Stimulated activated CD8-positive, alpha-beta memory T cell treated with anti-CD3 and anti-CD28 coated beads, Interleukin-7, amount 100 ng/mL, for 4 hours (primary cell): ENCODE measurements at places on chromosomes 7 and 10.

DNA sequence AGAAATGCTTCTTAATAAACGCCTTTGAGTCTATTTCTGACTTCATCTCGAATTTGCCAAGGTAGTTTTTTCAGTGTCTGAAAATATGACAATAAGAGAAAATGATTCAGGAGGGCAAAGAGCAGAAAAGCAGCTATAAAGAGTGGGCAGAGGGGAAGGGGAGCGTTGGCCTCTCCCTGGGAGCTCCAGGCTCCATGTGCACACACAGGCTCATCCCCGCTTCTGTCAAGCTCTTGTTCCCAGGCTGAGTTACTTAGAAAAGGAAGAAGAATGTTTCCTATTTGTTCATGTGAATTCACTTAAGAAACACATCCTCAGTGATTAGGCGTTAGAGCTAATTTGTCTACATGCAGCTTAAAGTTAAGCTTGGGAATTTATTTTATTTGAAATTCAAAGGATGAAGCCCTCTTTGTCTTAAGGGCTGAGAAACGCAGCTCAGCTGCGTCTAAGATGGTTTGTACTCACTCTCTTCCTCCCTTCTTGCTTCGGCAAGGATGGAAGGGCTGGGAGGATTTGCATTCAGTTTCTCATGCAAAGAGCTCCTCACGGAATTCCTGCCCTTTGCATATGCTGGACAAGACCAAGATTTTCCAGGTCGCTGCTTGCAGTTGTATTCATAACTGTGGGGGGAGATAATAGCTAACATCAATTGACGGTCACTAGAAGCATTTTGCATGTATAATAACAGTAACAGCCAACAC is 29.0 kb upstream of the ATXN7L1 start:
- DNase-seq = no peak

DNA sequence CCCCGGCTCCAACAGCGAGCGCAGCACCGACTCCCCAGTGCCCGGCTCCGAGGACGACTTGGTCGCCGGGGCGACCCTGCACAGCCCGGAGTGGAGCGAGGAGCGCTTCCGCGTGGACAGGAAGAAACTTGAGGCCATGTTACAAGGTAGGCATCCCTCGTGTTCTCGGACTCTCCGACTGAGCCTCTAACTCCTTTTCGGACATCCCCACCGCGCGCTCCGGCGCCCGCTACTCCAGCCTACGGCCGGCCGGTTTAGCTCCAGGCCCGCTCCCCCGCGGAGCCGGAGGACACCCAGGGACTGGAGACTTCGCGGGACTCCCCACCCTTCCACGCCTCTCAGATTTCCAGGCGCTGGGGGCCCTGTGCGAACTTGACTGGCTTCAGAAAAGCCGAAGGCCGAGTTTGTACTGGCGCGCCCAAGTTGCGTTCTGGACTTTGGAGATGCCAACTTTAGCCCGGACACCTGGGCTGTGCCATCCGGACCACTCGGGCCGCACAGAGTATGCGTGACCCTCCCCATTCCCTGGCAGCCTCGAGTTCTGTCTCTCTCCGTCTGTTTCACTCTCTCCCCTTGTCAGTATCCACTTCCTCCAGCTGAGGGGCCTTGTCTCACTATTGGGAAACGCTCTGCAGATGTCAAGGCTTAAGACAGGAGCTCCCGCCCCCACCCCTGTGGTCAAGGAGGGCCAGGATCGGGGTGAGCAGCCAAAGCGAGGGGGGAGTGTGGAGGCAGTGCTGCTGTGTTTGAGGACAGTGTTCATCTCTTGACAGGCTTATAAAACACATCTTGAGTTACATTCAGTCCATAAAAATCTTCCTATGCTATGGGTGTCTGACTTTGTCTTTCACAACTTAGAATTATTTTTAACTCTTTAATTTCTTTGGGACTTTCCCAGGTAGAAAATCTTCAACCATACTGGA is 777 bp downstream of the BICC1 start:
- no peak for DNase-seq

DNA sequence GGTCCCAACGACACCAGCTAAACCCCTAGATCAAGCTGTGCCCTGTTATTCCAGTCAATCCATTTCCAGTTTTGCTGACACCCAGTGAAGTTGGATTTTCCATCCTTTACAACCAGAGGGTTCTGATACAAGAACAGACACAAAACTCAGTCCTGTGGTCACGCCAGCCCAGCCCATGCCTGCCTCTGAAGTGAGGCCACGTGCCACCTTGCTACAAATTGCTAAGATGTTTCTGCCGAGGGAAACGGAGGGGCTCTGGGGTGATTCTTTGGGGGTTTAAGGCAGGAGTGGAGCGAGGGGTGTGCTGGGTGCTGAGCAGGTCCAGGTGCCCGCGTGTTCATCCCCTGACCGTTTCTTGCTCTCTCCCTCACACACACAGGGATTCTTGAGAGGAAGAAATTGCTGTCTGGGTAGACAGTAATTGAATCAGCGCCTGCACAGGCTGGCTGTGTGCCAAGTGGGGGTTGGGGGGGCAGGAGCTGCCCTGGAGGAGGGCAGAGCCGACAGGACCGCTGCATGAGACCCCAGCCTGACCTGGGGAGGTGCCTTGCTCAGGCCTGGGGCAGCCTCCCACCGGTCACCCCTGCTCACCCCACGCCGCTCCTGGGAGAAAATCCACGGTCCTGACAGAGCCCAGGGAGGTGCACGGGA is 38.1 kb downstream of the ADAP1 start:
- no peak for DNase-seq

DNA sequence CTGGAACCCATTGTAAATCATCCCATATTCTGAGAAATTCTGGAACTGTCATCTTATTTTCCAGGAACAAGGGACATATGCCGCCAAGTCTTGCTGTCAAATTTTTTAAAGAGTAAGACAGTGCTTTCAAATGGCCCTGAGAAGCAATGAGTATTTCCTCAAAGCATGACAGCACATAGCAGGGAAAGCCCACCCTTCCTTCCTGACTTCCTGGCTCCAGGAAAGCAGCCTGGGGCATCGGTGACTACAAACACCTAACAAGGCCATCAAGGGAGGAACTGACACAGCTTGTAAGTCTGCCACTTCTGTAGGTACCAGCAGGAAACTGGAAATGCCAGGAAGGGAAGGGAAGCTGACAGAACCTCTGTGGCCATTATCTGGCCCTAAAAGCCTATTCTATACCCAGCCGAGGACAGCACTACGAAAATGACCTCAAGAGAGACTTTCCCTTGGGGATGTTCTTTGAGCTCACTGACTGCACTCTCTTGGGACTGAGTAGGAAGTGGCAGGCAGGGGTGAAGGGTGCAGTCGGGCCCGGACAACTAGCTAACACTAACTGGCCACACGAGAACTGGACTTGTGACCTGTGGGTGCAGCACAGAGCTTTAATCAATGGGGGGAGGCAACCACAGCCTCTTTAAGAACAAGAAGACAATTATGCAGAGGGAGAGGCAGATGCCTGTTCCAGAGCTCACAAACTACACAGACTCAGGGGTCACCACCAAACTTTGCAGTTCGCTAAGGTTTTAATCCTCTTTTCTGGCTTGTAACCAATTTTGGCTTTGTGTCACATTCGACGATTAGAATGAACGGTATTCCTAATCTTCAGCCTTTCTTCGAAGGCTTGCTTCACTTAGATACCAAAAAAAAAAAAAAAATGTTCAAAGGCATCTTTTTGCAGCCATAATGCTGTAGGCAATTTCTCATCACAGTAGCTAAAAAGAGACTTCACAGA is 52.0 kb downstream of the GRB10 start:
- DNase-seq = no peak
